Esophagus muscularis mucosa (tissue), 4 donors: ENCODE measurements at places on chromosomes 2 and 18.

DNA sequence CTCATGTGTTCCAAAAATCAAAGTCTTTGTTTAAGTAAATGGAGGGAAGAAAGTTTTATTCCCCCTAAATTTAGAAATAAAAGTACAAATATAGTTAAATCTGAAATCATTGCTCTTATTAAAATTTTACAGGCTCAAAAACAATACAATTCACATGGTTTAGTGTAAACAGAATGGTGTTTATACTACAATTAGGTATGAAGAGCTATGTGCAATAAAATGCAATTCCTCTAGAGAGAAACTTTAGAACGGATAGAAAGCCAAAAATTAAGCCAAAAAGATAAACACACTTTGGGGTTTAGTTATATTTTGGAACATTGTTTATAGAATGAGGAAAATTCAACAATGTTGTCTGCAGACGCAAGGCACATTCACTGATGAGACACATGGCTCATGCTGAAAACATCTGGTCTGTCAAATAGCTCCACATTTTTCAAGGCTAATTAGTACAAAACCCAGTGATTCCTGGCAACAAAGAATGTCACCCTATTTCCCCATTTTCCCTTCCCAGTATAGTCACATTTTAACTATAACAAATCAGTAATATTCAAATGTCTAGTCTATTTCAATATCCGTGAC lies 103.3 kb downstream of the EXOC6B start:
- H3K4me1 ChIP-seq, result peaks cover 26% of the 10 kb centered on the region
- H3K27me3 ChIP-seq, result no peaks in the 10 kb centered on the region
- no peak overlapping the region for H3K27ac ChIP-seq

DNA sequence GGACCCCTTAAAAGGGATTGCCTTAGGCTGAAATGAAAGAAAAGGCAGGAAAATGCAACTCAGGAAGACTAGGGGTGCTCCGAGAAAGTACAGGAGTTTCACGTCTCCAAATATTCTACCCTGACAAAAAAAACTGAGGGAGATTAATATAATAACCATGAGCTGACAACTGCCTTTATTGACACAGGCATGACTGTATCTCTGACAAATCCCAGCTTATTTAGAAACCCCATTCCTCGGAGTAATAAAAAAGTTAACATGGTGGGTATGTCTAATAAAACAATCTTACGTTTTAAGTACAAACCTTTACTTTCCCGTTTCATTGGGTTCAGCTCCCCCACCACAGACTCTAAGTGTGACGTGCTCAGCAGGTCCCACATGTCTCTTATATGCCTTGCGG lies 7.9 kb upstream of the RBFA start:
- no peak overlapping the region for H3K4me3 ChIP-seq
- no peak for DNase-seq
- H3K36me3 ChIP-seq, result peaks cover 10% of the 10 kb centered on the region
- no peak overlapping the region for H3K27ac ChIP-seq

- H3K4me1 ChIP-seq, result peaks cover 7% of the 10 kb centered on the region
- H3K4me3 ChIP-seq, result no peak overlapping the region
- H3K27me3 ChIP-seq, result no peaks in the 10 kb centered on the region
Measured at GRCh38 chr18:54043484-54044251, 180.8 kb downstream of the MBD2 start.

GRCh38 chr2:190988910-190989309 lies 25.1 kb downstream of the STAT1 start:
- H3K27ac ChIP-seq, result no peak overlapping the region
- no peak overlapping the region for H3K4me3 ChIP-seq
- peaks cover 85% of the 10 kb centered on the region for H3K36me3 ChIP-seq
- DNase-seq, result no peak
- no peaks in the 10 kb centered on the region for H3K27me3 ChIP-seq
